ENCODE measurements at places on chromosomes 16 and 17.

DNA sequence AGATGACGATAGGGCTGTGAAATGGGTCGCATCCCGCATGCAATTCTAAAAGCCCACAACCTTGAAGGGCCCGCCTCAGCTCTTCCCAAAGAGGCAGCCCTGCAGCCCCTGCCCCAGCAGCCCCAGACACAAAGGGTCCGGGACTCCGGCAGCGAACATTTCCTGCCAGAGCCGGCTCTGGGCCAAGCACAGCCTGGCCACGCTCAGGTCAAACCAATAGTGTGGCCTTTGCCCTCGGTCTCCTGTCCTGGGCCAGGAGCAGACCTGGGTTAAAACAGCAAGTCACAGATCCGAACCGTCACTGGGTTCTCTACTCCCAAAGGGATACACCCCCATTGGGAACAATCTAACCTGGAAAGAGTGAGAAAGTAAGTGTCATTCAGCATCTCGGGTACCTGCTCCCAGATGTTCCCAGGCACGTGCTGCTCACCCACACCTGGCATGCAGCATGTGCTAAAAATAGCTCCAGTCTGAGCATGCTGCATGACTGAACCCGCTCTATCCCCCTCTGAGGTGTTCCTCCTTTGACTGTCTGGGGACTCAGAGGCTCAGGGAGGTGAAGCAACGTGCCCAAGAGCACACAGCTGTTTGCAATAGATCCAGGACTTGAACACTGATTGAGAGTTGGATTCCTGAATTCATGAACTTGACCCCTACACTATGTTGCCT, 22.2 kb upstream of the ATP2A3 start:
- no peak for DNase-seq

DNA sequence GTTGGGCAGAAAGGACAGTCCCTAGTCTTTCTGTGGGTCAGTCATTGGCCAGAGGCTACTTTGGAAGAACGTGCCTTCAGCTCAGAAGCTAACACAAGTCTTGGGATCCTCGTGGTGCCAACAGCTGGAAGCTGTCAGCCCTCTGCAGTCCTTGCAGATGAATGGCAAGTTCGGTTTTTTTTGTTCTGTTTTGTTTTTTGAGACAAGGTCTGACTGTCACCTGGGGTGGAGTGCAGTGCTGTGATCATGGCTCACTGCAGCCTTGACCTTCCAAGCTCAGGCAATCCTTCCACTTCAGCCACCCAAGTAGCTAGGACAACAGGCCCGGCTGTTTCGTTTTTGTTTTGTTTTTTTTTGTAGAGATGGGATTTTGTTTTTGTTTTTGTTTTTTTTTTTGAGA, 149.4 kb downstream of the SPECC1 start:
- DNase-seq, result no peak

- DNase-seq, result no peak
Measured at GRCh38 chr16:55479430-55480140, 587 bp downstream of the MMP2 start.

GRCh38 chr16:27818246-27818645, 245.3 kb downstream of the GSG1L start:
- DNase-seq, result no peak
